NCI-H1930 (cell line): ENCODE measurements at places on chromosomes 12 and 14.

- DNase-seq = no peak
Observed at GRCh38 chr12:90543374-90543773, 411.6 kb downstream of the CCER1 start.

- no peak for DNase-seq
Observed at GRCh38 chr12:18752280-18752920, 14.5 kb downstream of the CAPZA3 start.

GRCh38 chr14:26773906-26774593 lies 176.2 kb upstream of the NOVA1 start:
- no peak for DNase-seq

GRCh38 chr12:111359231-111359913 lies 9.5 kb downstream of the PHETA1 start:
- DNase-seq = no peak

GRCh38 chr12:109539508-109539907 lies 33.8 kb downstream of the MMAB start:
- no peak for DNase-seq

GRCh38 chr12:87344699-87345098 lies 684.5 kb downstream of the C12orf50 start:
- DNase-seq = no peak

DNA sequence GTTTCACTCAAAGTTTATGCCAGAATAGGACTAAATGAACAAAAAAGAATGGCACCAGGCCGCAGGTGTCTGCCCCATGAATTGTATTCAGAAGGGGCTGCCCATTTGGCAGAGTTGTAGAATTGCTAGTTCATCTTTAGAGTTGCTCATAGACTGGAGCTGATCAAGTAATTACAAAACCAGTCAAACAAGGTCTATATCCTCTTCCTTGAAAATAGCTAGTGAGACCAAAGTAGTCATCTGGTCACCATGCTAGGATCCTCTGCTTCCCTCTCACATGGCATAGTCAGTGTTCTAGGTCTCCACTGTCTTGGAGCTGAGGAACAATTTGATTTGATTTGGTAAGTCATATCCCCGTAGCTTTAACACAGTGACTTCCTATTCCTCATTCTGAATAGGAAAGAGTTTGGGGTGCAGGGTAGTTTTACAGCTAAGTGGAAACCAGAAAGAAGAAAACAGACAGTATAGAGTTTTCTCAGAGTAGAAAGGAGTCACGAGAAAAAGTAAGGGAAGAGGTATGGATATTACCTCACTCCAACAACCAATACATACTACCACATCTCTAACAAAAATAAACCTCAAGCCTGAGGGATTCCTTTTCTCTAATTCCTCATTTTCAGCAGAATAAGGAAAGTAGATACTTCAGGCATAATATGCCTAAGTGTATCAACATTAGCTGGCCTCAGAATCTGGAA lies 252.1 kb downstream of the PAWR start:
- DNase-seq = no peak
